NCI-H69 (cell line): ENCODE measurements at places on chromosomes 11 and 22.

GRCh38 chr11:112661571-112661970 is 299.6 kb upstream of the NCAM1 start:
- DNase-seq: no peak

GRCh38 chr22:37263966-37264887 is 18.1 kb upstream of the CYTH4 start:
- no peak for DNase-seq

GRCh38 chr11:117117681-117118080 is 19.5 kb upstream of the SIK3 start:
- no peak for DNase-seq

DNA sequence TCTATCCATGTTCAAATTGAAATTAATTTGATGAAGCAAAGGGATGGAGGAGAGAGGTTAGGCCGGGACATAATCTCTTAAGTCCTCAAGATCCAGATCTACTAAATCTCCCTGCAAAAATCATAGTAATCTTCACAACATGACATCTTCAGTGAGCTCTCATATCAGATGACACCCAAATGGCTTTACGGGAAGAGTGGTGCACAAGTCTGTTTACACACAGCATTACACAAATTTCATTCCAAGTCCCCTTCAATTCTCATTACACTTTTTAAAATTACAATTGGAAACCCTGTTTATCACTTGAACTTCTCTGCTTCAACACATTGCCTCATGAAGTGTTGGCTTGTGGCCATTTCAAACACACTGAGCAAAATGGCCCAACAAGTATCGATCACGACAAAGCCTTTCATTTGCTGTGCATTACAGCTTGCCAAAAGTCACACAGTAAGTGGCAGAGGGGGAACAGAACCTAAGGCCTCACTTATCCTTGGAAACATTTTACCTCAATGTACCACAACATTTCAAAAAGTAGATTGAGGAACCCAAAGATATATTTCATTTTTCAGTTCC is 17.9 kb upstream of the TPH1 start:
- DNase-seq: peak; percentile 97

GRCh38 chr11:17734418-17734911 is at the start of gene KCNC1:
KCNC1 (plus strand) TSS chr11:17734781; CDS start chr11:17736003, 1,222 bp downstream.
- DNase-seq: peak; percentile 93

DNA sequence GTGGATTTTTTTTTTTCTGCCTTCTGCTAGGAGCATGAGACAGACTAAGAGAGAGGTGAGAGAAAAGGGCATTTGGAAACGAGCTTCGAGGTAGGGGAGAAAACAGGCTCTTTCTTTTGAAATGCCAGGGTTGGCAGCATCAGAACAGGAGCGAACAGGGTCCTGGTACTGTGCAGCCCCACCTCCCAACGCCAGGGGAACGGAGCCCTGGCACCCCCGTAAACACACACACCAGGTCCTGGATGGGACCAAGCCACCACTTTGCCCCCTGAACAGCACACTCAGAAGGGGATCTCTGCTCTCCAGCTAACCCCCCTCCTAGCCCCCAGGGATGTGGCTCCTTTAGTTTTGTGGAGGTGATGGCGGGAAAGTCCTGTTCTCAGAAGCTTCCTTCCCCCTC is 127.1 kb downstream of the CTTN start:
- no peak for DNase-seq

- no peak for DNase-seq
Measured at GRCh38 chr22:38694049-38694448, 6.7 kb downstream of the JOSD1 start.

DNA sequence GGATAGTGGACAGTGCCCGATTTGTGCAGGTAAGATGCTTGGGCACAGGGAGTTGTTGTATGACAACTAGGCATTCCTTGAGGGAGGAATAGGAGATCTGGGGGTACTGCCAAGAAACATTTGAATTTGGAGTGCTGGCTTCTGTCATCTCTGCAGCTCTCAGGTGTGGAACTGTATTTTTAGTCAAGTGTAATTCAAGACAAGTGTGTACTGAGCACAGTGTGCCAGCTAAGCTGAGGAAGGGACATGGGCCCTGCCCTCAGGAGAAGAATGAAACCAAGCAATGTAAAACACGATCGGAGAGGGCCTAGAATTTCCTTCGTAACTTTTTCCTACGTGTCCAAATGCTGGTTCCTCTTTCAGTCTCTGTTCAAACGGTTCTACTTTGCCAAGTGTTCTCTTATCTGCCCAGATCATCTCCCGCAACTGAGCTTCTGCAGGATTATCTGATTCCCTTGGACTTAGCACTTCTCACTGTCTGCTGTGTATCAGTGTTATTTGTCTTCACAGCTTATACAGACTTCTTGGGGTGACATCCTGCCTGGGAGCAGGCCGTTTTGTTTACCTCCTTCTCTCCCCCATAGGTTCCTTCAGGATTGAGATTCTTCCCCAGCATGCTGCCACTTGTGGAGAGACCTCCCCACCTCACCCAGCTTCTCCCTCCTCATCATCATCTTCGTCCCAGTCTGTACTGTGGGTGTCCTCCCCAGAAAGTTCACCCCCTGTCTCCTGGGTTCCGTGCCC is 27.6 kb downstream of the ART5 start:
- DNase-seq: no peak

- peak; percentile 49 for DNase-seq
Measured at GRCh38 chr22:39594411-39594810, 23.9 kb downstream of the CACNA1I start.

- peak; percentile 83 for DNase-seq
Measured at GRCh38 chr11:68212421-68213134, 518 bp downstream of the KMT5B start.

GRCh38 chr11:88293931-88294330 is 43.6 kb downstream of the CTSC start:
- peak; percentile 13 for DNase-seq

GRCh38 chr11:17214338-17214737 is 6.6 kb upstream of the PIK3C2A start:
- no peak for DNase-seq

DNA sequence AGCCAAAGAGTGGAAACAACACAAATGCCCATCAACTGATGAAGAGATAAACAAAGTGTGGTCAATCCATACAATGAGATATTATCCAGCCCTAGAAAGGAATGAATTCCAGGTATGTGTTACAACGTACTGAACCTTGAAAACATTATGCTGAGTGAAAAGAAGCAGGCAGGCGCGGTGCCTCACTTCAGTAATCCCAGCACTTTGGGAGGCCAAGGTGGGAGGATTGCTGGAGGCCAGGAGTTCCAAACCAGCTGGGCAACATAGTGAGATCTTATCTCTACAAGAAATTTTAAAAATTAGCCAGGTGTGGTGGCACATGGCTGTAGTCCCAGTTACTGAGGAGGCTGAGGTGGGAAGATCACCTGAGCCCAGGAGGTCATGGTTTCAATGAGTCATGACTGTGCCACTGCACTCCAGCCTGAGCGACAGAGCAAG is 24.6 kb upstream of the TESMIN start:
- DNase-seq: no peak

DNA sequence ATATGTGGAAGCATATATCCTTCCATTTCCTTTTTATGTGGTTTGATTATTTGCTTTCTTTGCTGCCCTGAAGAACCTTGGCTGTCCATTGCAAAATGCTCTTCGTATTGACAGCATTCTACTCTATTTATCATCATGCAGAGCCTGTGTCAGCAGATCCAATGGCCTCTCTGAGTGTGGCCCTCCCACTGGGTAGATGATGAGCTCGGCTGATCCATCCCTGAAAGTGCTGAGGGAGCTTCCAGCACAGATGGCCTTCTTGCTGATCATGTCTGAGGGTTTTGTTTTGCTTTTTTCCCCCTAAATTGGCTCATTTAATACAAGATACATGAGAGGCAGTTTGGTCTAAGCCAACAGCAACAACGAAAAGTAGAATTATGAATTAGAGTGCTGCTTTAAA is 181.0 kb downstream of the GRIA4 start:
- peak; percentile 81 for DNase-seq

GRCh38 chr11:110345743-110346142 is 49.3 kb upstream of the RDX start:
- DNase-seq: no peak

GRCh38 chr11:128193615-128194014 is 393.7 kb downstream of the ETS1 start:
- no peak for DNase-seq

DNA sequence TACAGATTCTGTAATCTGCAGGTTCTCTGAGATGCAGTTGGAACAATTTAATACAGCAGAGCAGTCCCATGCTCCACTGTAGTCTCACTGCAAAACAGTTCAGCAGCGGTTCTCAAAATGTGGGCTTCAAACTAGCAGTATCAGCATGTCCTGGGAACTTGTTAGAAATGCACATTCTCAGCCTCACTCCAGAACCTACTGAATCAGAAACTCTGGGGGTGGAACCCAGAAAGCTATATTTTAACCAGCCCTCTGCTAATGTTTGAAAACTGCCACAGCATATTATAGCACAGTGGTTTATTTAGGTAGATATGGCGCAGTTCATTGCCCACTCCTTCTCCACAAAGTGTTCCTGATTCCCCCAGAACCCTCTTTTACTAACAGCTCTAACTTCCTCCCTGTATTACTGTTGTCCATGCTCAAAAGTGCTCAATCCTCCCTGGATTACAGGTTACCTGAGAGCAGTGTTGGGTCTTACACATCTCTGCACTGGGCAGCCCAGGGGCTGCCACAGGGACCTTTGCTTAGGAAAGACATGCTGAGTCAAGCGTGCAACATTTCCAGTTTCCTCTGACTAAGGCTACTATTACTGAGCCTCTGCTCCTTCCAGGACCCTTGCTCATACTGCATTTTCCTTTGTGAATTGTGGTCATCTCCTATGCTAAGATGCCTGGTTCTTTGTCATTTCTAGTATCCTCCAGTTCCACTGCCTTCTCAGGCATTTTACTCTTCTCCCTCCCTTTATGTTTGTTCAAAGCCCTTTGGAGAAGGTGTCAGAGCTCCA is 7.7 kb upstream of the DGAT2 start:
- no peak for DNase-seq

DNA sequence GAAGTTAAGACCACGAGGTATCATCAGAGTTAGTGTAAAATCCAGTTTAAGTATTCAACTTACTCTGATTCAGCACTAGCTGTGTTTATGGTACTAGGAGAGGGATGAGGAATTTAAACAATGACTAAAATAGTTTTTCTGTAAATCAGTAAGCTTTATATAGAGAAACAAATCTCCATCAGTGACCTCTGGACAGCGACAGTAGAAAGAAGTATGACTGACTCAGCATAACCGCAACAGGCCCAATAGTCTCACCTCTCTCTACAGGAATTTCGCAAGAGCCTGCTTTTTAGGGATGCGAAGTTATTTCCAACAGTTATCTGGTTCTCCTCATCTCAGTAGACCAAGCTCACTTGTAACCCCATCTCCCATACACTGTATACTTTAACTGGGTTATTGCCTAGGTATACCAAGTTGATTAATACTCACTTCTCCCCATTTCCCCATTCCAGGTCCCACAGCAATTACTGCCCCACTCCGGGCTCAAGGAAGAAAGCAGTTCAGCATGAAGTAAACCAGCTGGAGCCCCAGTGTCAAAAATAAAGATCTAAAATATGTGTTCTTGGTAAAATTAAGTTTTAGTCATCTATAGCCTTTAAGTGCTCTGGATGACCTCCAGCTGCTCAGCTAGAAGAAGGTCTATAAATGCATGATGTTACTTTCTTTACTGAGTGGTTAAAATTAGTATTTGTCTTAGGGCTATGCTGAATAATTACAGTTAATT is 770.6 kb upstream of the CCDC90B start:
- DNase-seq: no peak
